ENCODE measurements at places on chromosomes 6 and 20. TPM values are rescaled to one million over a fixed set of nuclear protein-coding genes. Genes with fewer than 3 reads are reported as not detected.
A peak's percentile ranks its signal among the peaks of the same experiment; 100 is the strongest.

PXT1 gene
- not detected for total RNA-seq

KIAA0408 gene
- total RNA-seq: 110 TPM

CFB gene
- total RNA-seq: not detected

CST7 gene
- total RNA-seq: not detected

AURKA gene
- total RNA-seq: 12.4 TPM

- no peak overlapping the region for H3K4me3 ChIP-seq
- DNase-seq: no peak
- peaks cover 5% of the 10 kb centered on the region for H3K36me3 ChIP-seq
- H3K27ac ChIP-seq: no peak overlapping the region
- H3K27me3 ChIP-seq: no peaks in the 10 kb centered on the region
- H3K4me1 ChIP-seq: no peaks in the 10 kb centered on the region
Measured at GRCh38 chr6:137937834-137938233, 70.8 kb downstream of the TNFAIP3 start.

GRCh38 chr6:90072935-90073464 lies 178.7 kb downstream of the GJA10 start:
- DNase-seq: no peak
- peaks cover 45% of the 10 kb centered on the region for H3K4me1 ChIP-seq
- H3K27me3 ChIP-seq: peaks cover 2% of the 10 kb centered on the region
- H3K4me3 ChIP-seq: peak overlapping the region; percentile 3
- peaks cover 5% of the 10 kb centered on the region for H3K36me3 ChIP-seq
- peak overlapping the region; percentile 25 for H3K27ac ChIP-seq

- H3K4me1 ChIP-seq: no peaks in the 10 kb centered on the region
- DNase-seq: no peak
- no peak overlapping the region for H3K27ac ChIP-seq
- H3K4me3 ChIP-seq: no peak overlapping the region
- no peaks in the 10 kb centered on the region for H3K36me3 ChIP-seq
- H3K27me3 ChIP-seq: no peaks in the 10 kb centered on the region
Measured at GRCh38 chr6:49030251-49031020, 432.6 kb downstream of the MMUT start.

DNA sequence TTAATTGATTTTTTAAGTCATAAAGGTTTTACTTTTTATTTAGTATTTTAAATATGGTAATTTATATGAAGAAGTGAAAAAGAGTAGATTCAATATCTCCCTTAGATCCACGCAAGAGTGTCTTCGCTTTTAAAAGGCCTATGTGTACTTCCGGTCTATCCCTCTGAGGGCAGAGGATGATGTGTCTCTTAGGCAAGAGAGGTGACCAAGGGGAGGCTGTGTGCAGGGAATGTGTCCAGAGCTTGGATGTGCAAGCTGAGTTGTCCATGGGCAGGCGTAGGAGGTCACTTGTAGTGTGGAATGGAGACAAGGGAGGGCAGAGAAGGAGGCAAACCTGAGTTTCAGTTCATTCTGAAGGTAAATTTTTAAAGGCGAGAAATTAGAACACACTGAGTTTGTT lies 113.9 kb downstream of the CRYBG1 start:
- no peak overlapping the region for H3K4me3 ChIP-seq
- no peak overlapping the region for H3K27ac ChIP-seq
- H3K36me3 ChIP-seq: no peaks in the 10 kb centered on the region

Measured in glutamatergic neuron (in vitro differentiated cells).